ENCODE measurements at places on chromosomes 12 and 14. TPM values are rescaled to one million over a fixed set of nuclear protein-coding genes. Genes with fewer than 3 reads are reported as not detected.

- H3K4me3 ChIP-seq: no peak overlapping the region
- no peaks in the 10 kb centered on the region for H3K36me3 ChIP-seq
- H3K4me1 ChIP-seq: no peaks in the 10 kb centered on the region
- no peaks in the 10 kb centered on the region for H3K27me3 ChIP-seq
Observed at GRCh38 chr12:129064209-129064855, 211.1 kb downstream of the GLT1D1 start.

Gene LALBA
- not detected for total RNA-seq

DNA sequence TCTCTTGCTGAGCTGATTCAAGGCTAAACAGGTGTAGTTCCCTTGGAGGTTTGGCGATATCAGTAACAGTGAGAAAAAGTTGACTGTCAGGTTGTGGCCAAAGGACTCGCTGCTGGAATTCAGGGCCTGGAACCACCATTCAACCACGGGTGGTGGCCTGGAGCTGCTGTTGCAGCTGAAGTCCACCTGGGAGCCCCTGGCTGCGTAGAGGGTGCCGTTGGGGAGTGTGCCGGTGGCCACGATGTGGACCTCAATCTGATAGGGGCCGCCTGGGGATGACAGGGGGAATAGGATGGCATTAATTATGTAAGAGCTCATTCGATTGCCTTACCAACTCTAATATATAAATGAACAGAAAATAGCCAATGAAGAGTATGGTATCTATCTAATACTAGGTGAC lies 21.2 kb upstream of the WSB2 start:
- H3K36me3 ChIP-seq: peaks cover 28% of the 10 kb centered on the region
- no peak for DNase-seq
- H3K27me3 ChIP-seq: no peaks in the 10 kb centered on the region
- H3K4me1 ChIP-seq: no peaks in the 10 kb centered on the region
- H3K27ac ChIP-seq: no peak overlapping the region

GRCh38 chr14:67618617-67619063 lies 1.1 kb upstream of the ARG2 start:
- H3K4me1 ChIP-seq: peaks cover 13% of the 10 kb centered on the region
- DNase-seq: no peak
- peak overlapping the region; percentile 87 for H3K4me3 ChIP-seq
- no peaks in the 10 kb centered on the region for H3K36me3 ChIP-seq
- H3K27ac ChIP-seq: no peak overlapping the region

All from endodermal cell (in vitro differentiated cells).